Stimulated activated CD4-positive, alpha-beta T cell treated with anti-CD3 and anti-CD28 coated beads, Interleukin-12 subunit alpha, Interleukin-12 subunit beta, amount 100 ng/mL, for 4 hours (primary cell): ENCODE measurements at places on chromosomes 6 and 20.

DNA sequence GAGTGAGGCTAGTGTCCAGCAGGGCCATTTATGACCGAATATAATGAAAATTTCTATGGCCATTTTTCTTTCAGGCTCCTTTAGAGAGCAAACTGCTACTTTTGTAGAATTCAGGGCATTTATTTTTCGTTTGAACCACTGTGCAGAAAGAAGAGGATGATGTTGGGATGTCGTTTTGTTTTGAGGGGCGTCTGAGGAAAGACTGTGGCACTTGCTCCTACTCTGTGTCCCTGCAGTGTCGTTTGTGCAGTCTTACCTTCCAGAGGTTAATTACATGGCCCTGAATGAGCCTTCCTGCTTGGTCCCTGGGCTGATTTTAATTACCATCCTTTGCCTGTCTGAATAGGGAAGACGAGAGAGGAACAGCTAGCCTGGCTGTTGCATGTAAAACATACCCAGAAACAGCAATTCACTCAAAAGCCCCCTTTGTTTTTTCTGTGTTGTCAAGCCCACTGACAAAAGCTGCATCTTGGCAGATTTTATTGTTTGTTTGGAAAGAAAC is 65.3 kb downstream of the CTNNBL1 start:
- DNase-seq = no peak

- DNase-seq = no peak
Measured at GRCh38 chr20:47055699-47056369, 161.2 kb downstream of the EYA2 start.

DNA sequence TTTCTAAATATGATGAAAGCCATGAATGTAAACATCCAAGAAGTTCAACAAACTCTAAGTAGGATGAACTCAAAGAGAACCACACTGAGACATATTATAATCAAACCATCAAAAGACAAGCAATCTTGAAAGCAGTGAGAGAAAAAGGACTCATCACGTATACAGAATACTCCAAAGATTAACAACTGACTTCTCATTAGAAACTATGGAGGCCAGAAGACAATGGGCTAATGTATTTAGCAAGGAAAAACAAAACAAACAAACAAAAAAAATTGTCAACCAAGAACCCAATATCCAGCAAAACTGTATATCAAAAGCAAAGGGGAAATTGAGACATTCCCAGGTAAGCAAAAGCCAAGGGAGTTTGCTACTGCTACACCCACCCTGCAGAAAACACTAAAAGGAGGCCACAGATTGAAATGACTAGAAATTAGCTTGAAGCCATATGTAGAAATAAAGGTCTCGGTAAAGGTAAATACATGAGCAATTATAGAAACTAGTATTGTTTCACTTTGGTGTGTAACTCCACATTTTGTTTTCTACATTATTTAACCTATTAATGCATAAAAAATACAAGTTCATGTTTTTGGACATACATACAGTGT is 301.1 kb upstream of the QKI start:
- no peak for DNase-seq

- no peak for DNase-seq
Measured at GRCh38 chr6:117451671-117452070, 25.9 kb upstream of the ROS1 start.

GRCh38 chr6:117600008-117600743 is 2.1 kb downstream of the GOPC start:
- no peak for DNase-seq

DNA sequence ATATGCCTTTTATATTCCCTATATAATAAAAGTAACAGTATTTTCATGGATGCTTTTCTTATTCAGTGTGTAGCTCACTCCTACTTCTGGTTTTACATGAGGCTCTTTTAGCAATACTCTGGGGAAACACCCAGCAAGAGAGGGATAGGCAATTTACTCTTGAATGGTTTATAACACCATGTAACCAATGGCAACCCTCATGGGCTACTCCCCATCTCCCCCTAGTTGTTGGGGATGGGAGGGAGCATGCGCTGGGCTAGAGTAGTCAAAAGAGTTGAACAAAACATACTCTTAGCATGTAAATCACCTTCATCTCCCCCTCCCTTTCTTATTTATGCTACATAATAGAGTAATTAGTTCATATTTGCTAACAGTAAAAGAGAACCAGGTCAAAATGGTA is 140.1 kb upstream of the LRFN2 start:
- no peak for DNase-seq

DNA sequence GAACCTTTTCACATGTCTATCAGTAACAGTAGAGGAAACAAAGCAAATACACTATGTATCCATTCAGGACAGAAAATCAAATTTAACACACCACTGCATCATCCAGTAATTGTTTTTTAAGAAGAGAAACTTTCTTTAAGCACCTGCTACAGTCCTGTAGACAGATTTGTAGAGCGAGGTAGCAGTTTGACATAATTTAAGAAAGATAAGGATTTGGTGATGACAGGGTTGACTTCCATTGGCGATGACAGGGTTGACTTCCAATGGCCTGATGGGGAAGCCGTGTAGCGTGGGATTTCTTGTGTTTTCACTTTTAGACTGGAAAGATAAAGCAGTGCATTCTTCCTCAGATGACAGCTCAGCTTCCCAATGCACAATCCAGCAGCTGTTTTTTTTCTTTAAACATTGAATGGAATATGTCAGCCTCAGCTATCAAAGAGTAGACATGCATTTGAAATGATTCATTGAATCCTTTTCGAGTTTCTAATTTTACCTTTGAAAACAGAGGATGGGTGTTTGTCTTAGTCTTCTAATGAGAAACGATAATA is 68.5 kb downstream of the ECT2L start:
- DNase-seq = no peak

GRCh38 chr6:4533576-4533975 is 242.6 kb upstream of the CDYL start:
- DNase-seq = no peak

DNA sequence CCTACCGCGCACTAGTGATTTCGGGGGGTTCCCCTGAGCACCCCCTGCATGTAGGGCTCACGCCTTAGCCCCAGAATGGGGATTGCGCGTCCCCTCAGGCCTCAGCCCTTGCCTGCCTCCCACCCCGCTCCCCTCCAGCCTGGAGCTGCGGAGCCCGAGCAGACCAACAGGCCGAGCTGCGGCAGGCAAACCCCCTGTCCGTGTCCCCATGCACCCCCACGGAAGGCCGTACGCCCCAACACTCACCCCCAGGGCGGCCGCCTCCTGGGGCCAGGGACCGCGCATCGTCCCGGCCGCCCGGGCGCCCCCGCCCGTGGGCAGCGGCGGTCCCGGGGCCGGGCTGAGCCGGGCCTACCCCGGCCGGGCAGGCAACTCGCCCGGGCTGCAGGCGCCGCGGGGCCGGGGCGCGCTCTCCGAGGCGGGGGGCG is 1.2 kb upstream of the KCNB1 start:
- DNase-seq = no peak

GRCh38 chr6:372336-372911 is 19.1 kb upstream of the IRF4 start:
- no peak for DNase-seq

GRCh38 chr6:142112451-142113061 is 20.2 kb upstream of the GJE1 start:
- DNase-seq = peak; percentile 70

DNA sequence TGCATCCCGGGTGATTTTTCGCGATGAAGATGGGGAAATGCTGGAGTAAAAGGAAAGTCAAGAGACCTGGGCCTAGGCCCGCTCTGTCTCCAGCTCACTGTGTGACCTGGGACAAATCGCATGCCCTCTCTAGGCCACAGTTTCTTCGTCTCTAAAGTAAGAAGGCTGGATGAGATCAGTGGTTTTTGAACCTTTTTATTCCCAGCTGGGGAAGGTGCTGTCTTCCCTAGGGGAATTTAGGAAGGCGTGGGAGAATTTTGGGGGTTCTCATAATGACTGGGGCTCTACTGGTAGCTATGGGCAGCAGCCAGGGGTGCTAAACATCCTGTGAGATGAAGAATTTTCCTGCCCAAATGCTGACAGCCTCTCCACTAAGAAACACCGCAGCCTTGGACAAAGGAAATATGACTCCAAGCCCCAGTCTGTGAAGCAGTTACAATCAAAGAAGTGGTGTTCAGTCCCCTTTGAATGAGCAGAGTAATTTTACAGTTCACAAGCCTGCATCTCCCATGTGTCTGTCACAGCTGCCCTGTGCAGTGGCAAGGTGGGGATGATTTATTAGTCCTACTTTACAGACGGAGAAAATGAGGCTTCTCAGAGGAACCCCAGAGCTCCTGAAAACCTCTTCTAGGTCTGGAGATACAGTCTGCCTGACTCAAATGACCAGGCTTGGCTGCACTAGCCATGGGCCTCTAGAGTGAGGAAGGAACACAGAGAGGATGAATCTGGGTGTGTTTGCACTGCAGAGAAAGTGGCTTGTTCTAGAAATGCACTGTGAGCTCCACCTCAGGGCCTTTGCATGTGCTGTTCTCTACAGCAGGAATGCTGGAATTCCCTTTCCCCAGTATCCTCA is 57.2 kb downstream of the RAB44 start:
- no peak for DNase-seq

GRCh38 chr6:6284221-6284966 is 36.1 kb downstream of the F13A1 start:
- no peak for DNase-seq

GRCh38 chr20:1473246-1474220 is 6.9 kb upstream of the NSFL1C start:
- DNase-seq = no peak

- no peak for DNase-seq
Measured at GRCh38 chr6:132265451-132266097, 135.7 kb downstream of the MOXD1 start.

- DNase-seq = no peak
Measured at GRCh38 chr20:48277266-48277665, 492.0 kb upstream of the SULF2 start.

DNA sequence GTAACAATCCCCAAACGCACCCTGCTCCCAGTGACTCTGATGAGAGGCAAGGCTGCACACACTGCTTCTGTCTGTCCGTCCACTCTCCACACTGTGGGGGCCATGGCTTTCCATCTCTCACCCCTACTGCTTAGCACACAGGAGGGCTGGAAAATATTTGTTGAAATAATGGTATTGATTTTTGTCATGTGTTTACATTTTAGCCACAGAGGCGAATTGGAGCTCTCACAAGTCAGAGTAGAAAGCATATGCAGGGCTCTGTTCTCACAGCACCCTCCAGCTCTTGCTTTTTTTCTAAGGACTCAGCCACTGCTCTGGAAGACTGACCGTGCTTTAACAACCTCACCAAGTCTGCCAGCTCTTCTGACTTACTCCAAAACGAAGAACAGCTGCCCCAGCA is 273.8 kb downstream of the GMDS start:
- no peak for DNase-seq

DNA sequence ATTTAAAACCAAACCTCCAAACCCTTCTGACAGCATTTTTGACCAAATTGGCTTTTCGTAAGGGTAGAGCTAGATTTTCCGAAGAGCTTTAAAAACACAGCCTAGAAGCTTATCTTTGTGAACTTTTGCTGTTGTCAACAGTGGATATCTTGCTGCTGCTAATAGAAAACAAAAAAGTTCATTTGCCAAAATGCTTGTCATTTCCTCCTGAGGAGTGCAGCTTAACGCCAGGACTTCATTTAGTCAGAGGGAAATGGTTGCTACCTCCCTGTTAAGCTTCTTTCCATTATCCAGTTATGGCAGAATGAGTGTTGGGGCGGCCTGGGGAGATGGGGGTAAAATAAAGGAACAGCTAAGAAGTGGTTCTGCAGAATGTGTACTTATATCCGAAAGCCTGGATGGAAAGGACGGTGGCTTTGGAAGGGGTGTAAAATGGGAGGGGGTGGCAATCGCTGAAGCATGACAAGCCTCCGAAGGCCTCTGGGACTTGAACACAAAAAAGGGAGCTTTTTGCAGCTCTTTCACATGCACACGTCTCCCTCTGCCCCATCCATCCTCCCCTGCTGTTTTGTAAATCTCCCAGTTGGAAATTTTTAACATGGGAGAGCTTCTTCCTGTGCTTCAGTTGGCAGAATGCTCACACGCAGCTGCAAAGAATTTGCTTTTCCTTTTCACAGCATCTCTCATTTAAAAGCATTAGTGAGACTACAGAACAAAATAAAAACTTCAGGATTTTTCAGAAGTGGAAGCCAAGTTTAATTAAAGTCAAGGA is 22.5 kb downstream of the JARID2 start:
- no peak for DNase-seq

DNA sequence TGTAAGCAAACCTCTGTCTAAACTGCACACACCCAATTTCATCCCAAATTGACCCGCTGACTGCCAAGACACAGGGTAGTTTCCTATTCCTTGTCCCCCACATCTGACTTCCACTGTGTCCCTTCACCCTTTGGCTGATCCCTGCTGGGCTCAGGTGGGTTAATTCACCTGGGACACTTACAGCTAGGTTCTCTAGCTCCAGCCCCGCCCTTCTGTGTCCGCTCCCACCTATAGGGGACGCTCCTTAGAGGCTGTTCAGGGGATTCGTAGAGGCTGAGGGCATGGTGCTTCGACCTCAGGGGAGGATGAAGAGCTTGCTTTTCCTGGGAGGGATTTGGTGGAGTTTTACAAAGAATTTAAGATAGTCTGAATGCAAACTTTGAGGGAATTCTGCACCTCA is 4.0 kb upstream of the CD93 start:
- DNase-seq = no peak

DNA sequence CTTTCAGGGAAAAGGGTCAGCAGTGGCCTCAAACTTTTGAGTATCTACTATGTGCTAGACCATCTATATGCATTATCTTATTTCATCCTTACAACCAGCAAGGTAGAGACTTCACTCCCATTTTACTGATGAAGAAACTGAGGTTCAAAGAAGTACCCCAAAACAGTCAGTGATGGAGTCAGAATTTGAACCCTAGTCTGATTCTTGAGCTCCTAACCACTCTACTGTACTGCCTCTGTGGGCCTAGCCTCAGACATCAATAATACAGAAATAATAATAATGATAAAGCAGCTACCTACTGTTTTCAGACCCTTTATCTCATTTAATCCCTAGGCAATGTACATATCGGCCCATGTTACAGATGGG is 8.4 kb downstream of the ADA start:
- DNase-seq = no peak

DNA sequence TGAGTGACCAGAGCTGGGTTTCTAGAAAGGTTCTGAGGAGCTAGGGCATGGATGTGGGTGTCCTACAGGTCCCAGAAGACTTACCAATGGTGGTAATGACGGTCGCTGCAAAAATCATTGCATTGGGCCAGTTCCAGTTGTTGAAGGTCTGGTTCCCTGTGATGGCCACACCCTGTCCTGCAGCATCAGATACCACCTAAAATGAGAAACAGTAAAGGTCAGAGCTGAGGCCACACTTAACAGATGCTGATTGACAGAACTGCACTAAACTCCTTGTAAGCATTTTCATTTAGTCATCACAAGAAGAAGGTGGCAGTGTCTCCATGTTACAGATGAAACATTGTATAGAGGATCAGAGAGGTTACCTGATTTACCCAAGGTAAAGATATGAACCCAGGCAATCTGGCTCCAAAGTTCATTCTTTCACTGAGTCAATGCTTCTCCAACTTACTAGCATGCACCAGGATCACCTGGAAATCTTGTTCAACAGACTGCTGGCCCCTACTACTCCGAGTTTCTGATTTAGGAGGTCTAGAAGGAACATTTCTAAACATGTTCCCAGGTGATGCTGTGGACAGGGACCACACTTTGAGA is 33.4 kb downstream of the KCNK5 start:
- no peak for DNase-seq
